Activated T-cell treated with anti-CD3 and anti-CD28 coated beads for 1 hour (primary cell): ENCODE measurements at places on chromosomes 3 and 15.

GRCh38 chr15:70093481-70094319 is 4.0 kb downstream of the TLE3 start:
- no peak for DNase-seq

DNA sequence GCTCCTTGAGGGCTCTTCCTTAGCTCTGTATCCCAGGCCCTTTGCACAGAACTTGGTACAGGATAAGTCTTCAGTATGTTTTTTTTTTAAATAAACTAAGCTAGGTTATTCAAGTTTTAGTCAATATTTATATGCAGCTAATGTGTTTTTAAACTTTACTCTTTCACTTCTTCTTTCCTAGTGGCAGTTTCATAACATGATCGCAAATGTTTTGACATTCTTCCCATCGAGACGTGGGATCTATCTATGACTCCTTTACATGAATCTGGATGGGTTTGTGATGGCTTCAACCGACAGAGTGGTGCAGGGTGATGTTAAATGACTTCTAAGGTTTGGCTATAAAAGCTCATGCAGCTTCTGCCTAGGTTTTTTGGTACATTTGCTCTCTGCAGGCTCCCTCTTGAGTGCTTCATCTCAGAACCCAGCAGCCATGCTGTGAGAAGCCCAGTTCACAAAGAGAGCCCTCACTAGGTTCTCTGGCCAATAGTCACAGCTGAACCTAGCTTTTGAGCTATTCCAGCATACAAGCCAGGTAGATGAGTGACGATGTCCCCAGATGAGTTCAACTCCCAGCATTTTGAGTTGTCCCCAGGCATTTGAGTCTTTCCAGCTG is 13.5 kb upstream of the MECOM start:
- DNase-seq, result no peak

- DNase-seq, result no peak
Measured at GRCh38 chr3:27625864-27626263, 96.3 kb downstream of the EOMES start.

- no peak for DNase-seq
Measured at GRCh38 chr3:178434206-178434805, 101.9 kb upstream of the KCNMB2 start.

DNA sequence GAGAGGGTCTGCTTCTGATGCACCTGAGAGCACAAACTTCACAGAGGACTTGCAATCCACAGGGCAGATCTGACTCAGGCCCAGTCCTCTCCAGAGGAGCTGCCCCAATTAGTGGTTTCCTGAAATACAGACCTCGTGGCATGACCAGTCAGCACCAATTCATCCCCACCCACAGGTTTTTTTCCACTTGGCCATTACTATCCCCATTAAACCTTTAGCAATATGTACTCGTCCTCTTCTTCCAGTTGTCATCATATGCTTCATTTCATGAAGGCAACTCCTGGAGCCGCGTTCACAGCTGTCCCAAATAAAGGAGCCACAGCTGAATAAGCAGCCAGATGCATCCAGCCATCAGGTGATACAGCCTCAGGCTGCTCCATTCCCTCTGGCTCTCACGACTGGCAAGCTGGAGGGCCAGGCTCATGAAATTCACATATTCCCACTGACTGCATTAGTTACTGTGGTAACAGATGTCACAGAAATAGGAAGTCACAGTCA is 163.1 kb downstream of the FMN1 start:
- no peak for DNase-seq

- no peak for DNase-seq
Measured at GRCh38 chr3:100880845-100881244, 112.4 kb downstream of the ABI3BP start.

DNA sequence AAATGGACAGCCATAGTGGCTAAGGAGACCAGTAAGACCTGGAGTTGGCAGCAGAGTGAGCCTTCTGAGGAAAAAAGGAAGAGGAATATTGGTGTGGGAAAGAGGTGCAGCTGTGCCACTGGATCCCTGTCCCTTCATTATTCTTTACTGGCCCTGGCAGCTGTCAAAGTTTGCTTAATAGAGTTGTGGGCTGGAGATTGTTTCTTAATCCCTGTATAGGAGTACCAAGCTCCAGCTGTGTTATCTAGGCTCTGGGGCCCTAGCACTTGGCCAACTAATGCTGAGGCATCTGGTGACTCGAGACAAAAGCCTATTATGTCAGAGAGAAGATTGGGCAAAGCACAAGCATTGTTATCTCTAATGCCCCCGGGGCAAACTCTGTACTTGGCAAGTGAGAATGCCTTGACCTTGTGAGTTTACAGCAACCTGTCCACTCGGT is 61.4 kb downstream of the ZNF609 start:
- no peak for DNase-seq

DNA sequence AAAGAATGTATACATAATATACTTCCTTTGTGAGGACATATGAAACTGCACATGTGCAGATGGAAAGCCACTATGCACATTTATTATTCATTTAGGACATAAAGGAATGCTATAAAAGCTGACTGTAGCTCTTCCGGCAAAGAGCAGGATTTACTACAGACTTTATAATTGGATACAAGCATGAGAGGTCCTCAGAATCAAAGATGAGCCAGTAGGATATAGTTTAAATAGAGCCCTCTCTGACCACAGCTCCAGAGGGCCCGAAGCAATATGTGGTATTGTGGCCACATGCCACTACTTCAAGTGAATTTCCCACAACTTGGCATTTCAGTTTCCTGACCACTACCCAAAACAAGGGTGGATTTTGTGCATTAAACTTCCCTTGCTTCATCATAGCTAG is 140.9 kb downstream of the ATP8B4 start:
- DNase-seq, result no peak

DNA sequence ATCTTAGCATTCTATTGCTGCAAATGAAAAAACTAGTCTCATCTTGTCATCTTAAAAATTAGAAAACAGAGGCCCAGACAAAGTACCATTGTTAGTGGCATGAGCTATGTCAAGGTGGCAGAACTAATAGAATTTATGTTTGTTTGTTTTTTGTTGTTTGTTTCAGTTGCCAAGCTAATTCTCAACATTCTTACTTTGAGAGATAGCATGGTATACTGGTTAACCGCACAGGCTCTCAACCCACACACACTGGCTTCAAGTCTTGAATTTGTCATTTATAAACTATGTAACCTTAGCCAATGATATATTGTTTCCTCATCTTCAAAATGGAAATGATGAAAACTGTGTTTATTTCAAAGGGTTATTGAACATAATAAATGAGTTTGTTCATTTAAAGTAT is 367.6 kb upstream of the PLSCR5 start:
- DNase-seq, result no peak

DNA sequence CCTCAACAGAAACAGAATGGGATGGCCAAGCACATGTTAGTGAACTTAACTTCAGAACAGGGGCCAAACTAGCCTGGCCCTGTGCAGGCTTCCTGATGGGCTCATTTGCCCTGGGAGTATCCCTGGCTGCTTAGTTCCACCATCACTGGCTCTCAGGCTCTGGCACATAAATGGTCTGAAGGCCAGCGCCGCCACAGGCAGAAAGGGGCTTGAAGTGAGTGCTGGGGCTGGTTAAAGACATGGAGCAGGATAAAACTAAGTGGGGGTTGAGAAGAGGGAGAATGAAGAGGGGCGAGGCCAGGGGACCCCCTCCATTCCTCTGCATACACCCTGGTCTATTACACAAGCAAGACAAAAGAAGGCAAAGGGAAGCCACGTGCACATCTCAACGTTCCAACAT is 12.2 kb downstream of the SLCO2A1 start:
- no peak for DNase-seq

DNA sequence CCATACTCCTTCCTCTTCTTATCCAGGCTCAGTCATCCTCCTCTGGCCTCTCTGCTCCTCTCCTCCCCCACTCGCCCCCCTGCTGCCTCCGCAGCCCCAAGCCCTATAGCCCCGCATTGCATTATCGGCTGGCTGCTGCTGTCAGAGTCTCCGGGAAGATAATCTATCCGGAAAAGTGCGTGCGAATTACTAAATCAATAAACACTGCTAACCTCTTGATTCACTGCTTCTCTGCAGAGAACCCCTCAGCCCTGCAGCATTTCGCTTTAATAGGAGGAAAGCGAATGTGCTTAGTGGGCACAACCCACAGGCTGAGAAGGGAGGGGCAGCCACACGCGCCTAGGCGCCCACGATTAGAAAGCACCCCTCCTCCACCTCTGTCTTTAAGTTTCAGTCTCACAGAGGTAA is 167.6 kb downstream of the ABHD5 start:
- DNase-seq, result no peak

DNA sequence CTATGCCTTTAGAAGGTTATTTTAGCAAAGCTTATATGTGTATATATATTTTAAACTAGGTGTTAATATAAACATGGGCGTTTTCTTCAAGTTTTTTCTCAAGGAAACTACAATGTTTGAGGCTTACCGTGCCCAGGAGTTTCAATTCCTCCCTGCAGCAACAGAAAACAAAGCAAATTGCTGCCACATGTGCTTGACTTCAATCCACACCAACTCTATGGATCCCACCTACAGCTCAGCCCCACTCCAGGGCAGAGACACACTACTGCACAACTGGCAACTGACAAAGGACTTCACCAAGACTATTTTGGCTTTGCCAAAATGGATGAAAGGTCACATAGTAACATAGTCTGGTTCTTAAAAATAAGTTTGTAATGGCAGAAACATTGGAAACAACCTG is 346.6 kb downstream of the ERC2 start:
- DNase-seq, result no peak

DNA sequence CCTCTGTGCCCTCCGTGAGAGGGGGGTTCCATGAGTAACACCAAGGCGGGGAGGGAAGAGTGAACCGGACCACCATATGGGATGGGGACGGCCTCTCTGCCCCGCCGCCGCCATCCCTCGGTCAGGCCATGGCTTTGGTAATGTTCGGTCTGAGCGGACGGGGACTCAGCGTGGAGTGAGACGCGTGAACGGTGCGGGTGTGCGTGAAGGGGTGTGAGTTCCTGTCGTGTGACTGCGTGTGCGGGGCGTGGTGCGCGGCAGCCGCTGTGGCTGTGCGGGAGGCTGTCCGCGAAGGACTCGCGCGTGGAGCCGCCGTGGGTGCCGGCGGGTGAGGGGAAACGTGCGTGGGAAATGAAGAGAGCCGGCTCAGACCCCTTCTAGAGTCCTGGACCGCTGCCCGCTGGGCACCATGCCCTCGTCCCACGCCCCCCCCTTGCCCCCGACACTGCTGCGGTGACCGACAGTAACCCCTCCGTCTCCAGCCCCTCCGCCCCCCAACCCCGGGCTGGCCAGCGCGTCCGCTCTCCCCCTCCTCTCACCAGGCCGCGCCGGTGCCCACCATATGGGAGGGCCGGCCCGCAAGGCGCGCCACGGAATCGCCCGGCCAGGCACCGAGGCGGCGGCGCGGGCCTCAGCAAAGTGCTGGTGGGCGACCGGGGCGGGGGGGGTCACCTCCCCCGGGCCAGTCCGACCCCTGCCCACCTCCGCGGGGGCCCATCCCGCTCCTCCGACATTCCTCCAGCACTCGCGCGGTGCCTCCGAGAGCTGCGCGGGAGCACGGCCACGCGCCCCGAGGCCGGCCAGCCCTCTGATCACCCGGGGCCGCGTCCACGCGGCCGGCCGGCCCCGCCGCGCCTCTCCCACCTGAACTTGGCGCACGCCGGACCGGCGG is 589 bp downstream of the KLF15 start:
- peak; percentile 8 for DNase-seq

DNA sequence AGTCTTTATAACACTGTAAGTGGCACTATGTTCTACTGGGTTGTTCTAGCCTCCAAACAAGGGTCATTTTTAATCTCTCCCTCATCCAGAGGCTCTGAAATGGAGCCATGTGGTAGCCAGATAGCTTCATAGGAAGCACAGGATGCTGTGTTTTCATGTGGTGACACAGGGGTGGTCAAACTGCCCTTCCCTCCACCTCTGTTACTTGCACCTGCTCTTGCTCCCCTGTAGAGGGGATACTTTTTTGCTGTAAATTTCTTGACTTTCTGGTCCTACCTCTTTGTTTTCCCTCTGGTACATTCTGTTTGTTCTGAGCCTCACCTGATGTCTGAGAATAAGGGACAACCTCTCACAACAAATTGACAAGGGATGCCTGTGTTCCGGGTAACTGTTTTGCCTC is 76.8 kb downstream of the EPHB1 start:
- DNase-seq, result no peak

- no peak for DNase-seq
Measured at GRCh38 chr3:32283304-32283703, 44.8 kb downstream of the CMTM8 start.

- DNase-seq, result no peak
Measured at GRCh38 chr15:45784656-45785055, 149.8 kb downstream of the SQOR start.

DNA sequence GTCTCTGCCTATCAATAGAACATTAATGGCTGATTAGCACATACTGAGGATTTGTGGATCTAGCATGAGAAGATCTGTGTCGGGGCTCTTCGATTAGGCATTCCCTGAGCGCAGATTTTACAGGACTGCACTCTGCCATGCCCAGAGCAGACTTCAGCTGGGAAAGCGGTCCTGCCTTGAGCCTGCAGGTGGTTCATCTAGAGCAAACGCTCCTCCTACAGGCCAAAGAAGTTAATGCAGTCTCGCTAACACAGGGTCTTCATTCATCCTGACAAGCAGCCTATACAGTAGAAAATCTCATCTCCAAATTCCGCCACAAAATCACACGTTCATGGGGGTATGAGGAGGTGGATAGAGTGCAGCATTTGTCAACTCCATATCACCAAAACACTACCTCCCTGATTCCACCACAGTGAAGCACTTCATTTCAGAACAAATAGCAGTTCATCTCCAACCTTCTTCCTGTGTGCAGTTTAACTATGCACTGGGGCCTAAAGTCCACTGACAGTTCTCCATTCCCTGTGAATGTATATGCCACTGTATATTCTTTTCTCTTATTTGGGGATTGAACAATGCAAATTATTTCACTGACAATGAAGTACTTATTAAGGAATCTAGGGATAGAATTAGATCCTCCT is 405.8 kb downstream of the IGSF11 start:
- DNase-seq, result no peak

- no peak for DNase-seq
Measured at GRCh38 chr3:45759851-45760250, 36.5 kb downstream of the SLC6A20 start.

GRCh38 chr3:19147905-19148767 is at the start of gene KCNH8:
Gene KCNH8, plus strand, starts transcription at chr3:19148510. Its CDS starts 210 bp downstream, at chr3:19148720.
- no peak for DNase-seq

DNA sequence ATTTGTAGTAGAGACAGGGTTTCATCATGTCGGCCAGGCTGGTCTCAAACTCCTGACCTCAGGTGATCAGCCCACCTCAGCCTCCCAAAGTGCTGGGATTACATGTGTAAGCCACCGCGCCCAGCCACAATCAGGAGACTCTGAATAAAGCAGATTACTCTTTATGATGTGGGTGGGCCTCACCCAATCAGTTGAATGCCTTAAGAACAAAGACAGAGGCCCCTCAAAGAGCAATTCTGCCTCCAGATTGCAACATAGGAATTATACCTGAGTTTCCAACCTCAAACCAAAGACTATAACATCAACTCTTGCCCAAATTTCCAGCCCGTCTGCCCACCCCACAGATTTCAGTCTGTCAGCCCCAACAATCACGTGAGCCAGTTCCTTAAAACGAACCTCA is 18.8 kb upstream of the FAM174B start:
- no peak for DNase-seq

- DNase-seq, result no peak
Measured at GRCh38 chr3:155485897-155486296, 192.4 kb upstream of the STRIT1 start.
